Renal cortex interstitium (tissue), 15 donors: ENCODE measurements at places on chromosomes 3 and 15. TPM values are rescaled to one million over a fixed set of nuclear protein-coding genes. Genes with fewer than 3 reads are reported as not detected.

Gene CAMK1
- polyA plus RNA-seq = 18.7 TPM

Gene CD86
- polyA plus RNA-seq = 1.7 TPM

Gene GOLGA8T
- 0.34 TPM for polyA plus RNA-seq

Gene SCG5
- 19.0 TPM for polyA plus RNA-seq

Gene MYO5C
- 22.1 TPM for polyA plus RNA-seq

Gene CCDC13
- polyA plus RNA-seq = 1.8 TPM

Gene C2CD4A
- 0.34 TPM for polyA plus RNA-seq

Gene PARP14
- 24.3 TPM for polyA plus RNA-seq

Gene AHSG
- 2.2 TPM for polyA plus RNA-seq

Gene SNTN
- polyA plus RNA-seq = not detected

Gene CHRNA7
- polyA plus RNA-seq = 31.5 TPM

Gene GATM
- 227 TPM for polyA plus RNA-seq

Gene FHIT
- polyA plus RNA-seq = 25.7 TPM

Gene CCR1
- polyA plus RNA-seq = 1.9 TPM
